Activated CD4-positive, alpha-beta T cell treated with anti-CD3 and anti-CD28 coated beads for 48 hours (primary cell): ENCODE measurements at places on chromosomes 2 and 18.
A peak's percentile ranks its signal among the peaks of the same experiment; 100 is the strongest.

DNA sequence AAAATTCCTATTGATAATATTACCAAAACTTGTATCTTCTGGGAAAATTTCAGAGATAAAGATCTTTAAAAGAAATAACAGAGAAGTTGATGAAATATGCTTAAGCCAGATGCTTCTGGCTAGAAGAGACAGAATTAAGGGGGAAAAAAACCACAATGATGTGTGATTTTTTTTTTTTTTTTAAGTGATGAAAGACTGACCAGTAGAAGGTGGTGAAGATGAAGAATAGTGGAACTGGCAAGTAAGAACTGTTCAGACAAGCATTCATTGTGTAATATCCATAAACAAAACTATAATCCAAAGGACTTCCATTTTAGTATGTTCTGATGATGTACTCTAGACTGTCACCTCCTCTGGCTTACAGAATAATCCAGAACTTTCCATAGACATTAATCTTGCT, 89.8 kb downstream of the INO80D start:
- no peak for DNase-seq

- peak; percentile 40 for DNase-seq
Observed at GRCh38 chr2:60873381-60873780, 8.0 kb upstream of the REL start.

GRCh38 chr2:7115906-7116305, 198.7 kb downstream of the RNF144A start:
- no peak for DNase-seq

GRCh38 chr2:130765464-130765863, 10.1 kb downstream of the AMER3 start:
- DNase-seq, result no peak

DNA sequence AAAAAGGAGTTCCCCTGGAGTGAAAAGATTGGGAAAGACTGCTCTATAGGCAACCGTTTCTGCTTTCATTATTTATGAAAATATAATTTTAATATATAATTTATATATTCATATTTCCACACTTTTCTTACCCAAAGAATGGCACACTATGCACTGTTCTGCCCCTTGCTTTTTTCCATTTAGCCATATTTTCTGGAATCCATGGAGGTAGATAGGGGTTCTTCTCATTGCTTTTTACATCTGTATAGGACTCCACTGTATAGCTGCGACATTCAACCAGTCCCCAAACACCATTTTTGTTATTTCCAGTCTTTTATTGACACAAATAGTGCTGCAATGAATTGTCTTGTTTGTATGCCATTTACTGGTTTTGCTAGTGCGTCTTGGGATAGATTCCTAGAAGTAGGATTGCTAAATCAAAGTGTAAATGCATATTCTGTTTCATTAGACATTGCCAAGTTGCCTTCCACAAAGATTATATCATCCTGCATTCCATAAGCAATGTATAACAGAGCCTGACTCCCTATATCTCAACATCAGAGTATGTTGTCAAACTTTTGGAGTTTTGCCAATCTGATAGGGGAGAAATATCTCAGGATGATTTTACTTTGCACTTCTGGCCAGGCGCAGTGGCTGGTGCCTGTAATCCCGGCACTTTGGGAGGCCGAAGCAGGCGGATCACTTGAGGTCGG, 26.6 kb upstream of the TCF7L1 start:
- no peak for DNase-seq

DNA sequence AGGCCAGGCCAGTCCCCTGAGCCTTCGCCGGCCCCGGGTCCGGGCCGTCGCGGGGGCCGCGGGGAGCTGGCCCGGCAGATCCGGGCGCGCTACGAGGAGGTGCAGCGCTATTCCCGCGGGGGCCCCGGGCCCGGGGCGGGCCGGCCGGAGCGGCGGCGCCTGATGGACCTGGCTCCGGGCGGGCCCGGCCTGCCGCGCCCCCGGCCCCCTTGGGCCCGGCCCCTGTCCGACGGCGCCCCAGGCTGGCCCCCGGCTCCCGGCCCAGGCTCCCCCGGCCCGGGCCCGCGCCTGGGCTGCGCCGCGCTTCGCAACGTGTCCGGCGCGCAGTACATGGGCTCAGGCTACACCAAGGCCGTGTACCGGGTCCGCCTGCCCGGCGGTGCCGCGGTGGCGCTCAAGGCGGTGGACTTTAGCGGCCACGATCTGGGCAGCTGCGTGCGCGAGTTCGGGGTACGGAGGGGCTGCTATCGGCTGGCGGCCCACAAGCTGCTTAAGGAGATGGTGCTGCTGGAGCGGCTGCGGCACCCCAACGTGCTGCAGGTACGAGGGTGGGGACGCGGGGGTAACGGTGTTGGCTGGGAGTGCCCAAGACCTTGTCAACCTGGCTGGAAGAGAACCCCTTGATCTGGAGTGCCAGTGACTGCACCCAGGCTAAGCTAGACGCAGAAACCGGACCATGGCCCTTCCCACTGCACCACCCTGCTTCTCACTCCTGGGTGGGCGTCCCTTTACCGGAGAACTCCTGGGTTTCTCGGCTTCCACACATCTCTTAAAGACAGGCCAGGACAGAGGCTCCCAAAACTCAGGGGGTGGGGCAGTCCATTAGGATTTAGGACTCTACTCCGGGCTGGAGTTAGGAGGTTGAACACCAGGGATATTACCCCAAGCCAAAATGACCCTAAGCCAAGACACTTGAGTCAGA, 739 bp downstream of the PKDCC start:
- DNase-seq, result no peak

- no peak for DNase-seq
Observed at GRCh38 chr2:200270732-200271131, 35.8 kb upstream of the SPATS2L start.

DNA sequence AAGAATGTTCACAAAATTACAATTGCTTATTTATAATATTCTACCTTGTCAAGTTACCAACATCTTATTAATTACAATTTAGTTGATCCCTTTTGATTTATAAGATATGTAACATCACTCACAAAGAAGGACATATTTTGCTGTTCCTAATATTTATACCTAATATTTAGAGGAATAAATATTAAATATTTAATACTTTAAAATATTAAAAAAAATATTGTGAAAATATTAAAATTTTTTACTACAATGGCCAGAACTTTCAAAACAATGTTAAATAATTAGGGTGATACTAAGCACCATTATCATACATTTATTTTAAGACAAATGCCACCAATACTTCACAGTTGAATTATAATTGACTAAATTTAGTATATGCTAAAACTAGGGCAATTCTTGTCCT, 254.7 kb downstream of the DLGAP1 start:
- DNase-seq, result no peak

GRCh38 chr2:15561574-15562344, 625 bp upstream of the NBAS start:
- DNase-seq, result peak; percentile 48

GRCh38 chr2:34070196-34070595, 471.1 kb upstream of the FAM98A start:
- no peak for DNase-seq

GRCh38 chr2:237980087-237980486, 13.3 kb downstream of the UBE2F start:
- no peak for DNase-seq

GRCh38 chr2:226215902-226216503, 583.6 kb downstream of the IRS1 start:
- peak; percentile 73 for DNase-seq

DNA sequence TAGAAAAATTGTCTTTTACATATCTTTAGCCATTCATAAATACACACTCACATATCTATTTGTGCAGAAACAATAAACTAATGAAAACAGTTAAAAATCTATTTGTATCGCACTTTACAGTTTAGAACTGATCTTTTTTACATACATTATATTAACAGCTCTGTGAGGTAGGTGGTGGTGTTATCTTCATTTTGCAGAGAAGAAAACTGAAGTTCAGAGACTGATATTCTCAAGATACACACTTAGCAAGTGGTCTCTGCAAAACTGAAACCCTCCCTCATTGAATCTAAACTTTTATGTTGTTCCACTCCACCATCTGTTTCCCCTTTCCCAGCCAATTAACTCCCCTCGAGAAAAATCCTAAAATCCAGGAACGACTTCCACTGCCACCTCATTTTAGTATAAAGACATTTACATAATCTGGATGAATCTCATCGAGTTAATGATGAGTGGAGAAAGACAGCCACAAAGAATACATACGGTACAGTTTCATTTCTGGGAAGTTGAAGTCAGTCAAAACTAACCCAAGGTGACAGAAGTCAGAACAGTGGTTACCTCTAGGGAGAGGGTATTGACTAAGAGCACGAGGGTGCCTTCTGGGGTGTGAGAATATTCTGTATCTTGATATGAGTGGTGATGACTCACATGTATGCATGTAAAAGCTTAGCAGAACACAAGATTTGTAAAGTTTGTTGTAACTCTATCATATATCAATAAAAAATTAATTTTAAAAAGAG, 524.2 kb upstream of the TCF4 start:
- peak; percentile 8 for DNase-seq

DNA sequence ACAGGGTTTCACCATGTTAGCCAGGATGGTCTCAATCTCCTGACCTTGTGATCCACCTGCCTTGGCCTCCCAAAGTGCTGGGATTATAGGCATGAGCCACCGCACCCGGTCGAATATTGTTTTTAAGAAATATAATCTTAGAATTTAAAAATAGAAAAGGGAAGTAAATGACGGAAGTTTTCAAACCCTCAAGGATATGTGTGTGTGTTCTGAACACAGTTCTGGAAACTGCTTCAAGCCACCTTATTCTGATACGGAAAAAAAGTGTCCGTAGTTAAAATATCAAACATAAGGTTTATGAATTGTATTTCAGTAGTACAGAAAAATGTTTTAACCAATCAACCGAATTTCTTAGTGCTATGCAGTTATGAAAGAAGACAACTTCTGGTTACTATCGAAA, 115.9 kb downstream of the UPP2 start:
- no peak for DNase-seq

DNA sequence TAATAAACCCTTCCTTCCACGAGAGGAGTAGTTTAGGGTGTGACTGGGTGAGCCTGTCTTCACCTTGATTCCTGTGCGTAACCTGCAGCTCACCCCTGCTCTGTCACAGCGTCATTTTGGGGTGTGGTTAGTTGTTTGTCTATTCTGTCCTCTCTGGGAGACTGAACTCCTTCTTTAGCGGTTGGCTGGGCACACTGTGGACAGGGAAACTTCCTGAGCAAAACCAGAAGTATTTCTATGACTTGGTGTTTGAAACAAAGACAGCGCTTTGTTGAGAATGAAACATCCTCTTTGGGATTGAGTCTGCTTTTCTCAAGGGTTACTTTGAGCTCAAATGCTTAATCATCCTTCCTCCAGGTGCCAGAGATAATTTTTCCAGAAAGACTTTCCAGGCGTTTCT, 270.7 kb downstream of the HRH4 start:
- DNase-seq, result no peak

DNA sequence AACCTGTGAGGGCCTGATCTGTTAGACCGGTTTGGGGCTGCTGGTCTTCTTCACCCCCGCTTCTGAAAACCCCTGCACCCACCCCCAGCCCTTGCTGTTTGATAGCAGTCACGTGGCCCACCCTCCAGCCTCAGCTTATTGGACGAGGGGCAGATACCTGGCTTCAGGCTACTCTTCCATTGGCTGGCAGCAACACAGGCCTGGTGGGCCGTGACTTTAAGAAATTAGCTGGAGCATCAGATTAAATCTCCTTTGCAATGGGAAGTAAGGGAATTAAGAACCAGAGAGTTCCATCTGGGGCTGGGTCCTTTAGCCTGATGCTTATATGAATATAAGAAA, 107.3 kb downstream of the KLHL29 start:
- DNase-seq, result no peak

DNA sequence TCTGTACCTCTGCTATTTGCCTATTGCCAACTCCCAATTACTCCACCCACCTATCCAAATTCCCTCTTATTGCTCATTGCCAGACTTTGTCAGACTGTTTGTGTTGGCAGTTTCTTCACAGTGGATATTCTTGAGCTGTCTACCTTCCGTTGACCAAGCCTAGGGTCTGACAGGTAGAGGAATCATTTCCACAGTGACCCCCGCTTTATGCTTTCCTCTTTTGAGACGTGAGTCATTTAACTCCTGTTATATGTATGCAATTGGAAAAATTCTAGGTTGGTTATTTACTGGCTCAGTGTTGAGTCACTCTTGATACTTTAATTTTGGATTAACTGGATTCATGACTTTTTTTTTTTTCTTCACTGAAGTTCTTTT, 187.7 kb downstream of the IRS1 start:
- no peak for DNase-seq

DNA sequence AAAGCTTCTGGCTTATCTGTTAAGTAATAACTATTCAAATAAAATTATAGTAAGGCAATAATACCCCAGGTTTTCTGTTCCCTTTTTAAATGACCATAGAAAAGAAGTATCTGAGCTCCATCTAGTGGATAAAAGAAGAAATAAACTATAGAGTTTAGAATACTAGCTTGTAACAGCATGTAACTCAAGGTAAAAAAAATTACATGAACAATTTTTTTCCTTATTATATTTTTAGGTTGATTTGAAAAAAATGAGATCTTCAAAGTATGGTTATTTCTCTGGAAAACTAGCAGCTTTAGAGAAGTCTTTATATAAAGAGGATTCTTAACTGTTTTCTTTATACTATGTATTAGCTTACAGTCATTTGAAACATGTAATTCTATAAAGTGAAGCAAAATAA, 58.1 kb downstream of the NCKAP1 start:
- DNase-seq, result no peak

GRCh38 chr2:95306336-95306895, 9.3 kb downstream of the KCNIP3 start:
- DNase-seq, result no peak

GRCh38 chr2:12932192-12932591, 215.5 kb downstream of the TRIB2 start:
- no peak for DNase-seq

GRCh38 chr18:77550625-77551024, 301.0 kb downstream of the GALR1 start:
- no peak for DNase-seq

DNA sequence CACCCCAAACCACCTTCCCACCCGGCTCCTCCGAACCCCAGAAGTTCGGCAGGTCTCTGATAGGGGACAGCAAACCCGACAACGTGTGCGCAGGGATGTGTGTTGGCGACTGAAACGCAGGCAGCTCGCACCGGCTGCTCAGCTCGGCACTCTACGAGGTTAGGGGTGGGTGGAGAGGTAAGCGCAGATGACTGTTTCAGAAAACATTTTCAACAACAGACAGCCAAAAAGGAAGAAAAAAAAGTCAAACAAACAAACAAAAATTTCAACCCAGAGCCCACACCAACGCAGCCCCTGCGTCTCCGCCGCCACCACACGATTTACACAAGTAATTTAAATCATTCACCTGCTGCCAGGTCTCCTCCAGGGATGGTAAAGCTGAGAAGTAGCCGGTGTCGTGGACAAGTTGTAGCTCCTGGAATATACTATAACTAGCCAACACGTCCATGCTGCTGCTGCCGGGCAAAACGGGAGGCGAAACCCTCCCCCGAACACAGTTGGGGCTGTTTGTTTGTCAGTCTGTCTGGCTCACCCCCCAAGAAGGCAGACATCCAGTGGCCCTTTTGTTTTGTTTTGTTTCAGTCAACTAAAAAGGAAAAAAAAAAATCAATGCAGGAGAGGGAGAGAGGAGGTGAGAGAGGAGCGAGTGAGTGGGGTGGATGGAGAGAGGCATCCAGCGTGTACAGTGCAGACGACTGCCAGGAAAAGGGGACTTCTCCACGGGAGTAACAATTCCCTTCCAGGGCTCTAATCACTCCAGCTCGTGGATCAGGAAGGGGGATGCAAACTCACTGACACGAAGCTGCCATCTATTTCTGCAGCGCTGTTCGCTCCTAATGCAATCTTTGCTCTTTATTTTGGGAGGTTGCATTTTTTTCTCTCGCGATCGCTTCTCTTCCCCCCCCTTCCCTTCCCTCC, at the start of gene KLF7:
KLF7 (minus strand) TSS at position 828 of the 918 bp plus-strand sequence; CDS start at position 448, 380 bp downstream.
- peak; percentile 73 for DNase-seq
